ENCODE measurements at places on chromosomes 3 and 15.

DNA sequence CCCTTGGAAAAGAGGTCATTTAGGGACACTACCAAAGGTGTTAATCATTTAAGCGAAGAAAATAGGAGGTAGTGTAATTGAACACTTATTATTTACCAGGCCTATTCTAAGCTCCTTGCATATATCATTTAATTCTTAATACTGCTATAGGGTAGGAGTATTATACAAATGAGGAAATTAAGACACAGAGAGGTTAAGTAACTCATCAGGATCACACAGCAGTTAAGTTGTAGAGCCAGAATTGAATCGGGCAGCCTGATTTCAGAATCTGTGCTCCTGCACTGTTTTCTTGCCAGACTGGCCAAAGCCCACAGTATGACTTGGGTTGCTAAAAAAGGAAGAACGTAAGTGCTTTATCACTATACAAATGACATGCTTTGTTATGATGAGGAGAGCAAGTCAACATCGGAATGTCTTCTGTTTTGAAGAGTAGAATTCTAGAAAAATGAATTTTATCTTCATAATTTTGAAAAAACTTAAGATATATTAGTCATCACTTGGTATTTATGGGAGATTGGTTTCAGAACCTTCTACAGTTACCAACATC, 31.4 kb downstream of the HPS3 start:
- no peak for DNase-seq

DNA sequence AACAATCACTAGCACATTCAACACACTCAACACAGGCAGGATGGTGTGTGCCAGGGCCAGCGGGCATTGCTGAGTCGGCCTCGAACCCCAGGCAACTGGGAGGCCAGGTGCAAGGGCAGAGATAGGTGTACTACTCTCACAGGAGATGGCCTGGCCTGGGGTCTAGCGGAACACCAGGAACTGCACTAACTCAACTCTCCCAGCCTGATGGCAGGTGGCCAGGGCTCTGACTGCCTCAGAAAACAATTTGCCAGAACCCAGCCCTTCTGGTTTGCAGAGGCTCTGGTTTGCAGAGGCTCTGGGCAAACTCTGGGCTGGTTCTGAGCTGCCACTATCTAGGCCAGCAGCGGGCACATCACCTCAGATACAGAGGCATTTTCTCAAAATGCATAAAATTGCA, 229.2 kb upstream of the CHRNA7 start:
- DNase-seq: no peak

GRCh38 chr3:24773798-24774197, 279.1 kb upstream of the THRB start:
- peak; percentile 43 for DNase-seq

DNA sequence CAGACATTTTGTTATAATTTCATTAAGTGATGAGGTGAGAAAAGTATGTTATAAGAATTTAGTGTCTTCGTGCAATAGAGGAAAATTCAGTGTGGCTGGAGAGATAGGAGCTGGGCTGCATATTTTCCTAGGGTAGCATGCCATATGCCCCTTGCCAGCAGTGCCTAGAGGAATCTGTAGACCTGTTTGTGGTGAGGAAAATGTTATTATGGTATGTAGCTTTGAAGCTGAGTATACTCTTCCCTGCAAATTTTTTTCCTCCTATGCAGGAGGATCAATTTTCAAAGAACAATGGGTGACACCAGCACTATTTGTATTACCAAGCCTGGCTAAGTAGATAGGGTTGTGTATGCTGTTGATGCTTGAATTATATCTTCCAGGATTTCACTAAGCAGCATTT, 200.6 kb downstream of the EDEM1 start:
- no peak for DNase-seq

- no peak for DNase-seq
Observed at GRCh38 chr15:92050220-92050898, 196.9 kb downstream of the SLCO3A1 start.

- no peak for DNase-seq
Observed at GRCh38 chr3:149832086-149832485, 19.1 kb downstream of the RNF13 start.

GRCh38 chr3:123883111-123883510, 1.0 kb downstream of the MYLK start:
- DNase-seq: no peak

- DNase-seq: no peak
Observed at GRCh38 chr3:38276917-38277630, 5.0 kb upstream of the SLC22A14 start.

GRCh38 chr3:141253326-141253725, 21.7 kb downstream of the PXYLP1 start:
- DNase-seq: no peak

GRCh38 chr3:124429129-124429815, 301.0 kb upstream of the UMPS start:
- no peak for DNase-seq

GRCh38 chr3:48765376-48765775, 48.4 kb upstream of the IP6K2 start:
- DNase-seq: no peak

DNA sequence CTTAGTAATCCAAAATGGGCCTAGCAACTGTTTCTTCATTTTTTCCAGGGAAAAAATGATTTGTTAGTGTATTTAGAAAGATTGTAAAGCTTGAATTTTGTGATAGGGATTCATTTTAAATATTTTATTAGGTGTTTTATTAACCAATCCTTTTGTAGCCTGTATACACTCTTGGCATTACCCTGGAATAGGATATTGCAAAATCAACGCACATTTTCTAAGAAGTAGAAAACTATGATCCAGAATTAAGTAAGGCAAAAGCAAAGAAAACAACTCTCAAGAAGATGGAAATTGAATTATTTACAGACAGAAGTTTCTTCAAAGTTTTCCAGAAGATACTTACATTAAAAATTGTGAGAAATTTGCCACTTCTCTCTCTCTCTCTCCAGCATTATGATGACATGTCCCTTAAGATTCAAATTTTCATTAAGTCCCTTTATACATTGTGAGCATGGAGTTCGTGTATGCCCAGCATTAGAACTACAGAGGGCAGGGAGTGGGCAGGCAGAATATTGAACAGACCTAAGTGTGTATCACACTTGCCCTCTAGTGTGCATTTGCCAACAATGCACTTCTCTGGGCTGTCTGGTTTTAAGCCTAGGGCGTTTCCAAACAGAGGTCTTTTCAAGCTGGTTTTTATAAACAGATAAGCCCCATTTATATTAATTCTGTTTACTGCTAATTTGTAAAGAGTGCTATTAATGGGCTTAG, 28.5 kb upstream of the CMSS1 start:
- DNase-seq: no peak

GRCh38 chr3:111730143-111730542, 128.9 kb upstream of the PHLDB2 start:
- DNase-seq: no peak

DNA sequence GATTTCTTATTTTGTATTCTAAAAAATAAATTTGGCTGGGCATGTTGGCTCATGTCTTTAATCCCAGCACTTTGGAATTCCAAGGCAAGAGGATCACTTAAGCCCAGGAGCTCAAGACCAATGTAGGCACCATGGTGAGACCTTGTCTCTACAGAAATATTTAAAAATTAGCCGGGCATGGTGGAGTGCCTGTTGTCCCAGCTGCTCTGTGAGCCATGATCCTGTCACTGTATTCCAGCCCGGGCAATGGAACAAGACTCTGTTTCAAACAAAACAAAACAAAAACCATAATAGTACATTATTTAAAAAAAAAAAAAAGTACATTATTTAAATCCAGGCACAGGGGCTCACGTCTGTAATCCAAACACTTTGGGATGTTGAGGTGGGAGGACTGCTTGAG, 5.5 kb upstream of the RTF1 start:
- no peak for DNase-seq

GRCh38 chr15:77499087-77499760, 78.5 kb downstream of the HMG20A start:
- DNase-seq: no peak

- no peak for DNase-seq
Observed at GRCh38 chr3:33229066-33229465, 10.5 kb upstream of the SUSD5 start.

DNA sequence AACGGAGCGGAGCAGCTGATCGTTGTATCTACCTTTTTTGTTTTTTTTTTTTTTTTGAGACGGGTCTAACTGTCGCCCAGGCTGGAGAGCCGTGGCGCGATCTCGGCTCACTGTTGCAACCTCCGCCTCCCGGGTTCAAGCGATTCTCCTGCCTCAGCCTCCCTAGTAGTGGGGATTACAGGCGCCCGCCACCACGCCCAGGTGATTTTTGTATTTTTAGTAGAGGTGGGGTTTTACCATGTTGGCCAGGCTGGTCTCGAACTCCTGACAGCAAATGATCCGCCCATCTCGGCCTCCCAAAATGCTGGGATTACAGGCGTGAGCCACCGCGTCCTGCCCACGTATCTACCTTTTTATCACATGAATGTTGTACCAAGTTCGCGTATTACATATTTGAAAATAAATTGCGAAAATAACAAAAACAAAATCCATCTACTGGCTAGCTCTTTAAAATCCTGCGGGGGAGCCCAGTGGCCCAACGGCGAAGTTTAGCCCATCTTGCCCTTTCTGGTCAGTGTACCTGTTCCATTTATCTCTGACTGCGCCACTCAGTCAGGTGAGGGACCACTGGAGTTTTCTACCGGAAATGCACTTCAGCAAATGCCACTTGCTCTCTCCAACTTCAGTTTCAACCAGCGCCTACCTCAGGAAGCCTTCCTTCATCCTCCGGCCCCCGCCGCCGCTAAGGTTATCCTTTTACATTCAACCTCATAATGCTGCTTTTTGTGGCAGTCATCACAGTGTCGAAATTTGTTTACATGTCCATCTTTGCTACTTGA, 1.2 kb upstream of the EIF3J start:
- DNase-seq: no peak

- DNase-seq: peak; percentile 59
Observed at GRCh38 chr3:146544002-146544928, at the start of gene PLSCR1. PLSCR1 (minus strand) TSS chr3:146544607; CDS start chr3:146536552, 8,055 bp downstream.

- DNase-seq: no peak
Observed at GRCh38 chr3:132417695-132418411, 551 bp downstream of the DNAJC13 start.

- no peak for DNase-seq
Observed at GRCh38 chr3:775178-775880, 317.5 kb upstream of the CNTN6 start.

DNA sequence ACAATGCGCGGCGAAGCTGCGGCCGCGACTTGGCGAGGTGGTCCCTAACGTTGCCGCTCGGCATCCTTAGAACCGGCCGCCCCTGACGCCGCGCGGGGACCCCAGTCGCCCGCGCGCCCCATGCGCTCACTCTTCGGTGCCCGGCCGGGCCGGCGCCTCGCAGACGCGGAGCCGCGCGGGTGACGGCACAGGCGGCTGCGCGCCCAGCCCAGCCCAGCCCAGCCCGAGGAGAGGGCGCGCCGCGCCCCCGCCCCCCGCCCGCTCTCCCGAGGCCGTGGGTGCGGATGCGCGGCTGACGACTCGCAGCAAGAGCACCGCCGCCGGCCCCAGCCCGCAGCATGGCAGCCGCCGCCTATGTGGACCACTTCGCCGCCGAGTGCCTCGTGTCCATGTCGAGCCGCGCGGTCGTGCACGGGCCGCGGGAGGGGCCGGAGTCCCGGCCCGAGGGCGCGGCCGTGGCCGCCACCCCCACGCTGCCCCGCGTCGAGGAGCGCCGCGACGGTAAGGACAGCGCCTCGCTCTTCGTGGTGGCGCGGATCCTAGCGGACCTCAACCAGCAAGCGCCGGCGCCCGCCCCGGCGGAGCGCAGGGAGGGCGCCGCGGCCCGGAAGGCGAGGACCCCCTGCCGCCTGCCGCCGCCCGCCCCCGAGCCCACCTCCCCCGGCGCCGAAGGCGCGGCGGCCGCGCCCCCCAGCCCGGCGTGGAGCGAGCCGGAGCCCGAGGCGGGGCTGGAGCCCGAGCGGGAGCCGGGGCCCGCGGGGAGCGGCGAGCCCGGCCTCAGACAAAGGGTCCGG, 437 bp downstream of the KLF13 start:
- no peak for DNase-seq

Measured in substantia nigra (tissue), 51 donors.